ENCODE measurements at places on chromosomes 6 and 20.

GRCh38 chr20:12824328-12825225 lies 184.2 kb upstream of the SPTLC3 start:
- no peak for DNase-seq

DNA sequence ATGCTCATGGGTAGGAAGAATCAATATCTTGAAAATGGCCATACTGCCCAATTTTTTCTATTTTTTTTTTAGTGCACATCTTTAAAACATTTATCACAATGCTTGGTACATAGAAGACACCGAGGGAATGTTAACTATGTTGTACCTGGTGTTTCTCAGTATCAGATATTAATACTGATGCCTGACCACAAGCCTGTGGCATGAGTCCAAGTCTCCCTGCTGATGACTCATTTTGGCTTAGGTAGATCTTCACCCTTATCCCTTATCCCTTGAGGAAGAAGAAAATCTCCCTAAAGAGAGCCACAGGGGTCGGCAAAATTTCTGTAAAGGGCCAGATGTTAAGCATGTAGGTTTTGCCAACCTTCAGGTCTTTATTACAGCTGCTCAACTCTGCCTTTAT lies 14.5 kb downstream of the CD109 start:
- peak; percentile 48 for DNase-seq

DNA sequence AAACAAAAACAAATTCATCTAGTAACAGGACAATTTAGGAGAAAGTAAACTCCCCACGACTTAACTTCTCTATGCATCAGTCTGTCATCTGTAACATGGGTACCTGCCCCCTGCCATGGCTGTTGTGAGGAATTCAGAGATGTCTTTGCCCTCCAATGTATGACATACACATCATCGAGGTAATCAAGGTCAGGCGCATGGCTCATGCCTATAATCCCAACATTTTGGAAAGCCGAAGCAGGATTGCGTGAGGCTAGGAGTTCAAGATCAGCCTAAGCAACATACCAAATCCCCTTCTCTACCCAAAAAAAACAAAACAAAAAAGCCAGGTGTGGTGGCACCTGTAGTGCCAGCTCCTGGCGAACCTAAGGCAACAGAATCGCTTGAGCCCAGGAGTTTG lies 9.0 kb downstream of the EEF1A1 start:
- DNase-seq, result no peak

- DNase-seq, result no peak
Observed at GRCh38 chr20:31760519-31761240, 21.6 kb downstream of the TPX2 start.

DNA sequence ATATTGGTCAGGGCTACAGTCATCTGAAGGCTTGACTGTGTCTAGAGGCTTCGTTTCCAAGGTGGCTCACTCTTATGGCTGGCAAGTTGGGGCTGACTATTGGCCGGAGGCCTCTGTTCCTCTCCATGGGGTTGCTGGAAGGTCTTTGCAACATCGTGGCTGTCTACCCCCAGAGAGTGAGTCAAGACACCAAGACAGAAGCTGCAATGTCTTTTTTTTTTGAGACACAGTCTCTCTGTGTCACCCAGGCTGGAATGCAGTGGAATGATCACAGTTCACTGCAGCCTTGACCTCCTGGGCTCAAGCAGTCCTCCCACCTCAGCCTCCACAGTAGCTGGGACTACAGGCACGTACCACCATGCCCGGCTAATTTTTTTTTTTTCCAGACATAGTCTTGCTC lies 29.4 kb upstream of the KIF3B start:
- no peak for DNase-seq

DNA sequence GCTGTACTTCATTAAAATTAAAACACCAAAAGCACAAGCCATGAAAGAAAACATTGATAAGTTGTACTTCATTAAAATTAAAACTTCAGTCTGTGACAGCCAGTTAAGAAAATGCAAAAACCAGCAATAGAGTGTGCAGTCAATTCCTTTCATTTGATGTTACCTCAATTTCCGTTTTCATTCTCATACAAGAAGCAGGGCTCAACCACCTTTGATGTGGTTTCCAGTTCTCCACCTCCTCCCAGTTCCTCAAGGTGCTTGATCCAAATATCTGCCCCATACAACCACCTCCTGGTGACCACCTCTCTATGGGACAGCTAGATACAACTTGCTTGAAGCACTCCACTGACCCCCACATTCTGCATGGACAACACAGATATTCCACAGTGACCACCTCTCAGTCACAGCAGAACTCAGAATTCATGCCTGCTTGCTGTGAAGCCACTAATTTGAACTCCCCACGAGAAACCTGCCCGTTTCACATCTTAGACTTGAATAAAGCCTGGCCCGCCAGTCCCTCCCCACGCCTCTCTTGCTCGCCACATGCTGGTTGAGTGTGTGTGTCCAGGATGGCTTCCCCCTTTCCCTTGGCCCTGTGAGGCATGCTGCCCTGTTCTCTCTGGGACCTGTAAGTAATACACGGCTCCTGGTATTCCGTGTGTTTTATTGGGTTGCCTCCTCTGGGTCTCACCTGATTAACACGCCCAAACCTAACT lies 66.1 kb downstream of the FAM50B start:
- no peak for DNase-seq

DNA sequence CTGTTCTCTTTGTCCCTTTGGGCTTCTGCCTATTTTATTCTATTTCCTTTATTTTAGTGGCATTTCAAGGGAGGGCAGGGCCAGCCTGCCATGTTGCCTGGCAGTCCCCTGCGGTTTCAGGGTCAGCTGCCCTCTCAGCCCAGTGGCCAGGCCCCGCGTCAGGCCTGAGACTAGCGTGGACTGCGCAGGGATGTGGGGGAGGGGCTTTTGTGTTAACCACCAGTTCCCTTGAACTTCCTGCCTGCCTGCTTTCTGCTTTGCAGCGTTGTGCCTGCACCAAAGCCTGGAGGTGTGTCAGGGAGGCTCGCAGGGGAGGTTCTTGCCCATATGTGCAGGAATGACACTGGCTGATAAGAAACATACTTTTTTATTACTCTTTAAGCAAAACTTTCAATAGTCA lies 157.6 kb downstream of the SLC35B3 start:
- DNase-seq, result peak; percentile 28

DNA sequence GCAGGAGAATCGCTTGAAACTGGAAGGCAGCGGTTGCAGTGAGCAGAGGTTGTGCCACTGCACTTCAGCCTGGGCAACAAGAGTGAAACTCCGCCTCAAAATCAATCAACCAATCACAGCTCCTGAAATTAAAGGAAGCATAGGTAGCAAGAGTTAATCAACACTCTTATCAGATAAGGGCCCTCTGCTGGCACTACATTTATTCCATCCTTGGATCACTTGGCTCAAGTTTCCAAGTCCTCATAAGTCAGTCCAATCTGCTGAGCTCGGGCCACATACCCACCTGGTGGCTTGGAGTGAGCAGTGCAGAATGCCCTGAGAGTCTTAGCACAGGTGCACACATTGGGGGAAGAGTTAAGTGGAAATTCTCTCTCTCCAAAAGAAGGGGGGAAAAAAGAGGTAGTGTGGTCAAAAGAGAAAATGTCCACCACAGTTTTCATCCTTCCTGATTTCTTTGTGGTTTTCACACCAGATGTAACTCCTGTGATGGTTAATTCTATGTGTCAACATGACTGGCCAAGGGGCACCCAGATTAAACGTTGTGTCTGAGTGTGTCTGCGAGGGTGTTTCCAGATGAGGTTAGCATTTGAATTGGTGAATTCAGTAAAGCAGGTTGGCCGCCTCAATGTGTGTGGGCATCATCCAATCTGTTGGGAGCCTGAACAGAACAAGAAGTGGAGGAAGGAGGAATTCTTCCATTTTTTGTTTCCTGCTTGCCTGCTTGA lies 14.2 kb upstream of the FAM8A1 start:
- DNase-seq, result peak; percentile 20

- peak; percentile 5 for DNase-seq
Observed at GRCh38 chr20:16864069-16864468, 115.9 kb downstream of the OTOR start.

DNA sequence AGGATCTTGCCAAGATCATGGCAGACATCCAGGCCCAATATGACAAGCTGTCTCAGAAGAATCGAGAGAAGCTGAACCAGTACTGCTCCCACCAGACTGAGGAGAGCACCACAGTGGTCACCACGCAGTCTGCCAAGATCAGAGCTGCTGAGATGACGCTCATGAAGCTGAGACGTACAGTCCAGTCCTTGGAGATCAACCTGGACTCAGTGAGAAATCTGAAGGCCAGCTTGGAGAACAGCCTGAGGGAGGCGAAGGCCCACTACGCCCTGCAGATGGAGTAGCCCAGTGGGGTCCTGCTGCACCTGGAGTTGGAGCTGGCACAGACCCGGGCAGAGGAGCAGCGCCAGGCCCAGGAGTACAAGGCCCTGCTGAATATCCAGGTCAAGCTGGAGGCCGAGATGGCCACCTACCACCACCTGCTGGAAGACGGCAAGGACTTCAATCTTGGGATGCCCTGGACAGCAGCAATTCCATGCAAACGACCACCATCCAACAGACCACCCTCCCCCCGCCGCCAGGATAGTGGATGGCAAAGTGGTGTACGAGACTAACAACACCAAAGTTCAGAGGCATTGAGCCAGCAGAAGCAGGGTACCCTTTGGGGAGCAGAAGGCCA lies 44.7 kb upstream of the GRM4 start:
- no peak for DNase-seq

GRCh38 chr6:111024681-111025080 lies 42.8 kb downstream of the RPF2 start:
- no peak for DNase-seq

GRCh38 chr20:17896771-17897369 lies 71.7 kb downstream of the SNX5 start:
- no peak for DNase-seq

- no peak for DNase-seq
Observed at GRCh38 chr20:22925613-22925983, 109.5 kb upstream of the SSTR4 start.

GRCh38 chr6:157822245-157823000 lies 623 bp upstream of the SNX9 start:
- no peak for DNase-seq

DNA sequence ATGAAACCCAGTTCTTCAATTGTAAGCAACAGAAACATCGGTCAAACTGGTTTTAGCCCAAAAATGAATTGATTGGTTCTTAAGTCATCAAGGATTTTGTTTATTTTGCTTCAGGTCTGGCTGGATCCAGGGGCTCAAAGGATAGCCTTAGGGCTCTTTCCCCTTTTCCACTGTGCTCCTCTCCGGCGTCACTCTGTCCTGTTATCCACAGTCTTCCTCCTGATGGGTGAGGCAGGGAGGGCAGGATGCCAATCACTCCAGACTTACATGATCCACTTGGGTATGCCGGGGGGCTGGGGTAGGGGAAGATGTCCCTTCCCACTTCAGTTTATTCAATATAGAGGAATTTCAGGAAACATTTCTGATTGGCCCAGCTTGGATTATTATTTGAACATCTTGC lies 40.0 kb downstream of the PLAGL2 start:
- no peak for DNase-seq

DNA sequence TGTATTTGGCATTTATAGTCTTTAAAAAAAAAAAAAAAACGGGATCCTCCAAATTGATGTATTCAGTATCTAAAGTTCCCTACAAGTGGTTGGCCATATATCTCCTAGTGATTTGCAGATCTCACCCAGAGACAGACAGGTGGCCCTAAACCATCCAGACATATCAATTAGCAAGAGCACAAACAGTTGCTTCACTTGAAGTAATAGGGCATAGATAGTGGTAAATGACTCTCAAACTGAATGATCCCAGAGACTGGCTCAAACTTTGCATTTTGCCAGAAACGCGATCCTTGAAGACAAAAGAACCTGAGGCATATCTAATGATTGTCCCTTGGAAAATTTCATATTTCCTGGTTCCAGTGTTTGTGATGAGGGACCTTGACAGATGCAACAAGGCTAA lies 54.6 kb downstream of the HMGCLL1 start:
- no peak for DNase-seq

DNA sequence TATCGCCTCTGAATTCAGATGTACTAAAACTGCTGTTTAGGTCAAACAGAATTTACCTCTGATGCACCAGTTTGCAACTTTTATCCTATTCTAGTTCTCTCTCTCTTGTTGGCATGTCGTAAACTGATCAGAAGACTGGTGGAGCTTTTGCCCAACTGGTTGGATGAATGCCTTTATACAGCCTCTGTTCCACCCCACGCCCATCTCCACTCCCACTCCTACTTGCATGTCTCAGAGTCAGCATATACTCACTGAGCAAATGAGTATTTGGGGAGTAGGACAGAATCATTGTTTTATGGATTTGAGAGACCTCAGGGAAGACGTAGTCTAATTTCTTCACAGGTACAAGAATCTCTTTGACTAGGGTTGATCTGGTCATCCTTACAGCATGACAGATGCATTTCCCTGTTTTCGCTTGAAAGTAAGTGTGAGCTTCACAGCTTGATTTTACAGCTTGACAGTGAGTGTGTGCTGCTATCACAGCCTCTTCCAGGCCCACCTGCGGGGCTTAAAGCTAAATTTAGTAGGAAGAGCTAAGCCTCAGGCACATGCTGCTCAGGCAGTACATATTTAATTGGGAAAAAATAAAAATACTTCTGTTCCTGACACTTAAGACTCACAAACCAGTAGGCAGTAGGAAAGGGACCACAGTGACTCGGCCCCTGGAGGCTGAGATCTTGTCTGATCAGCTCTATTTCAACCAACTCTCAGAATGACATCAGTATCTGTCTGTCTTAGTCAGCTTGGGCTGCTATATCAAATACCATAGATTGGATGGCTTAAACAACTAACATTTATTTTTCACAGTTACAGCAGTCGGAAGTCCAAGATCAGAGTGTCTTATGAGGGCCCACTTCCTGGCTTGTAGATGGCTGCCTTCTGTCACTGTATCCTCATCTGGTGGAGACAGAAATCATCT lies 30.4 kb downstream of the TRMT6 start:
- DNase-seq, result no peak

GRCh38 chr6:7323074-7323473 lies 10.1 kb upstream of the SSR1 start:
- no peak for DNase-seq

DNA sequence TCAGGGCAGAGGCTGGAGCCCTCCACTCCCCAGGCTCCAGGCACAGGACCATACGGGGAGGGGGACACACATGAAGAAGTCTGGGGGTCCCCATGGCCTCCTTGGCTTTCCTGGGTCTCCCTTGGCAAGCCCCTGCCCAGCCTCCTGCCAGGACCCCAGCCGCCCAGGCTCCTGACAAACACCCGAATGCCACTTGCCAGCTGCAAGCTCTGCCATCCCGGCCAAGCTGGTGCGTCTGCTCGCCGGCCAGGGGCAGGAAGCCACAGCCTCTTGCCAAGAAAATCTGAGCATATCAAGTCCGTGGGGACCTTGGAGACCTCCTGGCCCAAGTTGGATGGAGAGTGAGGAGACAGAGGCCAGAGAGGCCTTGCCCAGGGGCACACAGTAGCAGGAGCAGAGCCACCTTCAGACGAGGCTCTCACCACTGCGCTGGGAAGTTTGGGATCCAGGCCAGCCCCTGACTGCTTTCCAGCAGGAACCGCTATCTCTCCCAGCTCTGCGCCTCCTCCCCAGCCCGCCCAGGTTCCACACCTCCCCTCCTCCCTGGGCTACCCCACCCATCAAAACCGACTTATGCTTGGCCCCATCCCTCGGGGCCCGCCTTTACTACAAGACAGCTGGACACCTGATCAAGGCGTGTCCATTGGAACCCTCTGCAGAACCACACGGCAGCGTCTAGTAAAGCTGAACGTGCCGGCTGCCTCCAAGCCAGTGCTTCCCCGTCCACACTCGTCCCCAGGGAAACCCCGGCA lies 80.2 kb downstream of the GRM4 start:
- DNase-seq, result no peak

- no peak for DNase-seq
Observed at GRCh38 chr6:151179321-151179720, 60.4 kb upstream of the AKAP12 start.

GRCh38 chr6:139932671-139933070 lies 558.2 kb upstream of the CITED2 start:
- DNase-seq, result no peak

Measured in hepatocyte (in vitro differentiated cells).